ENCODE measurements at places on chromosomes 3 and 15.
A peak's percentile ranks its signal among the peaks of the same experiment; 100 is the strongest.

DNA sequence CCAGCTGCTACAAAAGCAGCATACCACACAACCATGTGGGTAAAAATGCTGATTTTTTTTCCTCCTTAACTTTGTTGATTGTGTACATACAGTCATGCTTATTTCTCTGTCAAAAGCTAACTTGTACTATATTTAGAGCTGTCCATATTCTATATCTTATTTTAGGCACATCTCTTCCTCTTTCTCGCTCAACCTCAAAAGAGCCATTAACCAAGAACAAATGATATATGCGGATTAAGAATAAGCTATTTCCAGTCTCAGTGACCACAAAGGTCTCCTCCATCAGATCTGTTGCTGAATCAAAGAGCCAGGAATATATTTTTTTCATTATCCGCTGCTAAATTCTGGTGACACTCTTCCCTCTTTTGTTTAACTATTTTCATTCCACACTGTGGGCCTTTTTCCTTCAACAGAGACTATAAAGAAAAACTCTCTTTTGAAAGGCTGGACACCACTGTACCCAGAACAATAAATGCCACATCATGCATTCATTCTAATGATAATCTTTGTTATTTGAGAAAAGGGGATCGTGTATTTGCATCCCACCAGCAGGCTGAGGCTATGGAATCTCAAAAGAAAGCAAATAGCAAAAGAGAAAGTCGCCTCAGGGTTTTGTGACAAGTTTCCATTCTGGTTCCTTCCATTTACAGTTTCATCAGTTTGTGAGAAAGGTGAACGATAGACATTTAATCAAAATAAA lies 8.0 kb downstream of the TMEM212 start:
- no peak for DNase-seq

DNA sequence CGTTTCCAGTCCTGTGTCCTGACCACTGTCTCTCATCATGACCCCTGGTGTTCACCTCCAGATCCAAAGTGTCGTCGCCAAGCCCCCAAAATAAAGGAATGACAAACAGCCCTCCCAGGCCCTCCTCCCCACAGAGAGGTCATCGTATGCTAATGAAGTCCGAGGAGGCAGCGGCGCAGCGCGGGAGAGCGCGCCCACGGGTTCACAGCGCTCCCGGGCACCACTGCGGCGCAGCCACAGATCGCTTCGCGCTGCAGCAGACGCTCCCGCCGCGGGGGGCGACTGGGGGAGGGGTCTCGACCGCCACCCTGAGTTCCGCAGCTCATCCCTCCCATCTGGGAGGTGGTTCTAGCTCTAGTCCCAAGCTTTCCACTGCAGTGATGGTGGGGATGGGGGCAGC lies 1.3 kb downstream of the DGKG start:
- DNase-seq: no peak

DNA sequence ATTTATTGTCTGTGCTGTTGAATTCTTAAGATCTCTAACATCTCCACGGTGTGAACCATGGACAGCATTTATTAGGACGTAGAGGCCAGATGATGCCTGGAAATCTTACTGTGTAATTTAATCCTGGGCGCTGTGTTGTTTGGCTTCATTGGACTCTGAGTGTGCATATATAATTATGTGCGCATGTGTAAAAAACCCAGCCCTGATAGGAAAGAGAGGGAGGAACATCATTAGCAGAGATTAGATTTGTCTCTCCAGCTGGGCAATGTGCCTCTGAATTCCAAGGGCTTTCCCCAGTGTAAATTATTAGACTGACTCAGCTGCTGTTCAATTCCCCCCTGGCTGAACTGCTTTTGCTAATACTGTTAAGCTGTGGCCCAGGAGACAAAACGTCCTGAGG lies 39.6 kb downstream of the MAP3K13 start:
- DNase-seq: no peak

GRCh38 chr3:52094571-52095485 lies 38.5 kb upstream of the DUSP7 start:
- no peak for DNase-seq

DNA sequence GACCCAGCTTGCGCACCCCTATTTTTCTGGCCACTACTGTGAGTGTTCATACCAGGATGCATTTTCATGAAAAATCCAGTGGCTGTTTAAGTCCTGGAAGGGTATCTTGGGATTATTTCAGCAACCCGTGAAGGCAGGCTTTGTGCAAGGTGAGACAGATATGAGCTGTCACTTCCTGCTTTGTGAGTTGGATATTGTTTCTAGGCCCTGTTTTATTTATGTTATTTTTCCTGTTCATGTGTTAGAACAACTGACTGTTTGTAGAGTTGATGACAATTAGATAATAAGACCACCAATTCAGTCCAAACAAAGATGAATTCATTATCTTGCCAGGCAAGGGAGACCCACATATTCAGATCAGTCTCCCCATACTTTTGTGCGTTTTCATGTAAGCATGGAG lies 42.5 kb downstream of the ZBTB38 start:
- DNase-seq: no peak

DNA sequence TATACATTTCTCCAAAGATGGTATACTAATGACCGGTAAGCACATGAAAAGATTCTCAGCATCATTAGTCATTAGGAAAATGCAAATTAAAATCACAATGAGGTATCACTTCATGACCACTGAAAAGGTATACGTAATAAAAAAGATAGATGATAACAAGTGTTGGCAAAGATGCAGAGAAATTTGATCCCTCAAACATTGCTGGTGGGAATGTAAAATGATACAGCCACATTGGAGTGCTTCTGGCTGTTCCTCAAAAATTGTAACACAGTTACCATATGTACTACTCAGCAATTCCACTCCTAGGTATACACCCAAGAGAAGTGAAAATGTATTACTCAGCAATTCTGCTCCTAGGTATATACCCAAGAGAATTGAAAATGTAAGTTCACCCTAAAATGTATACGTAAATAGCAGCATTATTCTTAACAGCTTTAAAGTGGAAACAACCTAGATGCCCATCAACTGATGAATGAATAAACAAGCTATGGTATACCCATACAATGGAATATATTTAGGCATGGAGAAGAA lies 25.0 kb upstream of the KY start:
- DNase-seq: no peak

DNA sequence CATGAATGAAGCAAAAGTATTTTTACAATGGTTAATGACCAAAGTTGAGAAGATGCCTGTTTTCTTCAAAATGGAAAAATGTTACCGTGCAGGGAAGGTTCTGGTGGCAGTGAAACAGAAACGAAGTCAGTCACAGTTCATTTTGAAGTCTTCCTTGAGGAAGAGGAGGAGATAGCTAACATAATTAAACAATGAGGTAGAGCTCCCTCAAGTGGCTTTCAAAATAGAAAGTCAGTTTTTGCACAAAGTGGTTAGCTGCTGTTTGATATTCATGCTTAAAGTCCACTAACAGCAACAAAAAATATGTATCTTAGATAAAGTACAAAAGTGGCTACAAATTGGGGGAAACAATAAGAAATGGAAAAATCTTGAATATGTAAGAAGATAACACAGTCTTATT lies 87.3 kb downstream of the TFG start:
- no peak for DNase-seq

GRCh38 chr3:128584412-128585020 lies 66.1 kb downstream of the RPN1 start:
- peak; percentile 27 for DNase-seq

DNA sequence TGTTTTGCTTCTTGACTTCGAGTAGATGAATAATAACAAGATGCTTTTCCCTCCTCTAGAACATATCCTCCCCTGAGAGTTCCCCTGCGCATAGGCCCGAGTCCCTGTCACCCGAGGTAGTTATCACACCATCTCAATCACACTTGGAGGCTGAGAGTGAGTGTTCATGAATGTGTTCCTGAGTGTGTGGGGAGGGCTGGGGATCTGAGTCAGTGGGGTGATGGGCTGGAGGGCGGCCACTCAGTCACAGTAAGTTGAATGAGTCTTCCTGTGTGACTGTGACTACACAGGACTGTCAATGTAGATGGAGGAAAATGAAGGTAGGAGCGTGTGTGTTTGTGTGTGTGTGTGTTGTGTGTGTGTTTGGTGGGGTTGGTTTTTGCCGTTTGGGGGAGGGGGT lies 71.0 kb downstream of the SETD5 start:
- no peak for DNase-seq

DNA sequence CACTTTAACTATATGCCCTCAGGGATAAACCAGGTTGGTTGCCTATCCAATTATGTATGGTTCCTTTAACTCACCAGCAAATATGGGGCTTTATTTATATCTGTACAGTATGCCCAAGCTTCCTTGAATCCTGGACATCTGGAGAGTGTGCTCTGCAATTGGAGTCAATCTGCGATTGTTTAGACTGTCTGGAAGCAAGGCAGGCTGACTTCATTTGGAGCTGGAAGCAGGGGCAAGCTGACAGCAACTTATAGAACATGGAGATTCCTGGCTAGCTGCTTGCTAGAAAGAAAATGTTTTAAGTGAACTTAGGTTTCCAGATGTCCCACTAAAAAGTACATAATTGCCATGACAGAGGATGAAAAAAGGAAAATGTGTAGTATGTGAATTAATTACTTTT lies 63.7 kb upstream of the TPRG1 start:
- DNase-seq: no peak

DNA sequence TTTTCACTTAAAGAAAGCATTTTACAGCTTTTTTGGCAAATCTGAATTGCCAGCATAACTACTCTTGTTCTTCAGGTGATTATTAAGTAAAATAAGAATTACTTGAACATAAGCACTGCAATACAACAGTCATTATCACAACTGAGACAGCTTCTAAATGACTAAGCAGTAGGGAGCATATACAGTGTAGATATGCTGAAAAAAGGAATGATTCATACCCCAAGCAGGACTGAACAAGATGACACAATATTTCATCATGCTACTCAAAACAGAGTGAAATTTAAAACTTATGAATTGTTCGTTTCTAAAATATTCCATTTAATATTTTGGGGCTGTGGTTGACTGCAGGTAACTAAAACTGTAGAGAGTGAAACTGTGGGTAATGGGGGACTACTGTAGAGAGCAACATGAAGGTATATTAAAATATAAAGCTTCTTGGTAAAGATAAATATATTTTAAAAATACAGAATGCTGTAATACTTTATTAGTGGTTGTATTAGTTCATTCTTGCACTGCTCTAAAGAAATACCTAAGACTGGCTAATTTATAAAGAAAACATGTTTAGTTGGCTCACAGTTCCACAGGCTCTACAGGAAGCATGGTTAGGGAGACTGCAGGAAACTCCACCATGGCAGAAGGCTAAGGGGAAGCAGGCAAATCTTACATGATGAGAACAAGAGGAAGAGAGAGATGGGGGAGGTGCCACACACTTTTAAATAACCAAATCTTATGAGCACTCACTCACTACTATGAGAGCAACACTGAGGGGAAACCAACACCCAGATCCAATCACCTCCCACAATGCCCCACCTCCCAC lies 84.8 kb downstream of the DCLK3 start:
- DNase-seq: no peak

DNA sequence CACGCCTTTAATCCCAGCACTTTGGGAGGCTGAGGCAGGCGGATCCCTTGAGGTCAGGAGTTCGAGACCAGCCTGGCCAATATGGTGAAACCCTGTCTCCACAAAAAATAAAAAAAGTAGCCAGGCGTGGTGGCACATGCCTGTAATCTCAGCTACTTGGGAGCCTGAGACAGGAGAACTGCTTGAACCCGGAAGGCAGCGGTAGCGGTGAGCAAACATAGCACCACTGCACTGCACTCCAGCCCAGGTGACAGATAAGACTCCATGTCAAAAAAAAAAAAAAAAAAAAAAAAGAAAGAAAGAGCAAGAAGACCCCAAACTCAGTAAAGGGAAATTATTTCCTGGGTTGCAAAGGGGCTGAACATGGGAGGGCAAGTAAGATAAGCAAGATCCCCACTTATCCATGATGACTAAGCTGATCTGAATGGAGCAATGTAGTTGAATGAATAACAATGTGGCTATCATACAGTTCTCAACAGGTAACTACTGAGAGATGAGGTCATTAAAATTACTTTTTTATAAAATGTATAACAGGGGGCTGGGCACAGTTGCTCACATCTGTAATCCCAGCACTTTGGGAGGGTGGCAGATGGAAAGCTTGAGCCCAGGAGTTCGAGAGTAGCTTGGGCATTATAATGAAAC lies 46.0 kb downstream of the RBM15B start:
- no peak for DNase-seq

- no peak for DNase-seq
Observed at GRCh38 chr3:121153851-121154250, 245.8 kb downstream of the STXBP5L start.

DNA sequence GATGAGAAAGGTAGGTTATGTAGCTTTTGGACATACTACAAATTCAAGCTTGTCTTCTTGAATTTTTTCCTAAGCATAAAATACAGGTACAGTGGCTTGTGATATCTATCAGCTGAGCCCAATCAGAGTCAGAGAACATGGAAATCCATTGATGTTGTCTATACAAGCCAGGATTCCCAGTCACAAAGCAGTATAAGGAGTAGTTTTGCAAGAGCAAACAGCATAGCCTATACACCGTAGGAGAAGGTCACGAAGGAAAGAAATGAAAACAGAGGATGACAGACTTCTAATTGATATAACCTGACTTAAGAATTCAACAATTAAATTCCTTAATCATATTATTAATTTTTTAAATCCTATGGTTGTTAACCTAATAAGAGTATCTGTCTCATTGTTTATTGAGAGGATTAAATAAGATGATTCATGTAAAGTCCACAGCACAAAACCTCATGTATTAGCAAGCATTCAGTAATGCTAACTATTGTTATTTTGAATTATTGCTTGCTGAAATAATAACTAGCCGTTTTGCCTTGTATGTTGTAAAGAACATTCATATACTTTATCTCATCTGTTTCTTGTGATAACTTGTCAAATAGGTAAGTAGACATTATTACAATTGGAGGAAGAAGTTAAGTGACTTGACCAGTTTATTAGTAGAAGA lies 276.6 kb upstream of the ZPLD1 start:
- DNase-seq: no peak

DNA sequence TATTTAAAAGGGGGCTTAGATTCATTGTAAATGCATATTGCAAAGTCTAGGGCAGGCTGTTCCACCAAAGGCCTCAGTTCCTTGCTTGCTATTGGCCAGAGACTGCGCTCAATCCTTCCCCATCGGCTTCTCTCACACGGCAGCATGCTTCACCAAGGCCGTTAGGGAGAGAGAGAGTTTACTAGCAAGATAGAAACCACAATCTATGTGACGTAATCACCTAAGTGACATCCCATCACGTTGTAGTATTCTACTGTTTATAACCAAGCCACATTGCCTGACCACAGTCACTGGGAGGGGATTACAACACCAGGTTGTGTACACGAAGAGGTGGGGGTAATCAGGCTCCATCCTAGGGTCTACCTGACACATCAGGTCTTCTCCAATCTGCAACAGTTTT lies 16.0 kb upstream of the NPAP1 start:
- DNase-seq: no peak

- DNase-seq: no peak
Observed at GRCh38 chr15:61827131-61827530, 233.1 kb downstream of the VPS13C start.

GRCh38 chr3:190646996-190647395 lies 133.1 kb downstream of the IL1RAP start:
- no peak for DNase-seq

- DNase-seq: no peak
Observed at GRCh38 chr3:37319784-37320183, 145.4 kb upstream of the LRRFIP2 start.

GRCh38 chr3:153087595-153088566 lies 74.1 kb upstream of the RAP2B start:
- DNase-seq: no peak
